ENCODE measurements at places on chromosomes 16 and 17. TPM values are rescaled to one million over a fixed set of nuclear protein-coding genes. Genes with fewer than 3 reads are reported as not detected.

DNA sequence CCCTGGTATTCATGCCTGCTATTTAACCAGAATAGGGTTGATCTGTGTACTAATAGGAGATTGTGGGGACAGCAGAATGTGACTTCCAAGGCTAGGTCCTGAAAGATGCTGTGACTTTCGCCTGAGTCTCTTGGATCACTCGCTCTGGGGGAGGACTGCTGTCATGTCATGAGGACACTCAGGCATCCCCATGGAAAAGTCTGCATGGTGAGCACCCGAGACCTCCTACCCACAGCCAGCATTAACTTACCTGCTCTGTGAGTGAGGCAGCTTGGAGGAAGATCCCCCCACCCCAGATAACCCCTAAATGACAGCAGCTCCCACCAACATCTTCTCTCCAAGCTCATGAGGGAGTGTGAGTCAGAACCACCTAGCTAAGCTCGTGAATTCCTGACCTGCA is 30.3 kb upstream of the C16orf78 start:
- no peak for DNase-seq

DNA sequence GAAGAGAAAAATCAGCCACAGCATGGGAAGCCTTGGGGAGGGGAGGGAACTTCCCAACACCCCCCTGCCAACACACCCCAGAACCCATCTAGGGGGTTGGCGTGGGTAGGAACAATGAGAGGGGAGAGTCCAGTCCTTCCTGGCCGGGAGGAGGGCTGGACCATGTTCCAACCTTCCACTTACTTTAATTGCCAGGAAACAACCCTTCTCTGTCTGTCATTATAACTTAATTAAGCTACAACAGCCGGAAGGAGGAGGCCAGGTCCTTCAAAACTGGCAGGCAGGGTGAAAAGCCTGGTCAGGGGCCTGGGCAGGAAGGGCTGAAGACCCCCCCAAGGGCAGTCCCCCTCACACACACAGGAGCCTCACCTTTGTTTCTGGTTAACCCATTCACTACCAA is 447.0 kb downstream of the SOX9 start:
- DNase-seq: no peak

- no peak for DNase-seq
Observed at GRCh38 chr16:27561216-27561615, 11.3 kb downstream of the KATNIP start.

DNA sequence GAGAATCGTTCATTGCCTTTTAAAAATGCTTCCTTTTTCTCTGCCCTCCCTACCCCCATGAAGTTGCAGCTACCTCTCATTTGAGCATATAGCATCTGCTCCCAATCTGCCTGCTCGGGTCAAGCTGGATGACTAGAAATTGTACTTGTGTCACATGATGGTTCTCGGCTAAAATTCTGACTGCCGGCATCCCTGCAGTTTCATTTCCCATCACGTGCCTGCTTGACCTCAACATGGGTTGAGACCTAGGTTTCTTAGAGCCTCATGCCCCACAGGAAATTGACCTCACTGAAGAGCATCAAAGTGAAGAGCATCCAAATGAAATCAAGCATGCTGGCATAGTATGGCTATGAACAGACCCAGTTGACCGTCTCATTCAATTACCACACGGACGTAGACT is 581.6 kb upstream of the PSMD7 start:
- no peak for DNase-seq

GRCh38 chr17:7613769-7614424 is 800 bp downstream of the FXR2 start:
- peak; percentile 55 for DNase-seq

DNA sequence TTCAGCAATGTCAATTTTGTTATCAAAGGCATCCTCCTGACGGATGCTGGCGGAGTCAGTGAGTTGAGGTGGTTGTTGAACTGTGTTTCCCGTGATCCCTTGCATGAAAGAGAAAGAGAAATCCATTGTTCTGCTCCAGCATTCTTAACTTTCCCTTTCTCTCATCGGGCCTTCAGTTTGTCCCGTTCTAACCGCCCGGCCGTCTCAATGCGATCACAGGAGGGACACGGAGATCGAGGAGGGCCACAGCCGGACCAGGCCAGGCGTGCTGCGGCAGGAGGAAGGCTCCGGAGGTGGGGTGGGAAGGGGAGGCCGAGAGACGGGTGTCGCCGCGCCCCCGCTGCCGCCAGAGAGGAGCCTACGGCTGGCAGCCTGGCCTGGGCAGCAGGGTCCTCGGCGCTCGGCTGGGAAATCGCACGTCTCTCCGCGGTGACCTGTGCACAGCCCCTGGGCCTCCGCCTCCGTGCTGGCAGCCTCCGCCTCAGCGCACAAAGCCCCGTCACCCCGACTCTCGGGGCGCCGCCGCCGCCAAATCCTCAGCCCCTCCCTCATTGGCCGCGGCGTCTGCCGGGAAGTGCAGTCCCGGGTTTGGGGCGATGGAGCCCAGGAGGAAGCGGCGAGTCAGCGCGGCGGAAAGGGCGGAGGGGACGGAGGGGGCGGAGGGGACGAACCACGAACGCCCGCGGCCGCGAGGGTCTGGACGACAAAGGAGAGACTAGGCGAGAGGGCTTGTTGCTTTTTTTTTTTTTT is 38.1 kb downstream of the SOST start:
- DNase-seq: peak; percentile 73

DNA sequence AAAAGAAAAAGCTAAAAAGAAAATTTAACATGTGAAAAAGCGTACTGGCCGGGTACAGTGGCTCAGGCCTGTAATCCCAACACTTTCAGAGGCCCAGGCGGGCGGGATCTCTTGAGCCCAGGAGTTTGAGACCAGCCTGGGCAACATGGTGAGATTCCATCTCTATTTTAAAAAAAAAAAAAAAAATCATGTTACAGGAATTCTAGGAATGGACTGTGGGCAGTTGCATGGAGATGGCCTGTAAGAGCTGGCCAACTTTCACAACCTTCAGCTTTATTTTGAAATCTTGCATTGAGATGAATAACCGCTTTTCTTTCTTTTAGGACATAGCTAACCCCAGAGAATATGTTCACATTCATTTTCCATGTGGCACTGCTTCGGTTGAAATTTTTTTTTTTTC is 8.2 kb upstream of the CIAO3 start:
- peak; percentile 42 for DNase-seq

DNA sequence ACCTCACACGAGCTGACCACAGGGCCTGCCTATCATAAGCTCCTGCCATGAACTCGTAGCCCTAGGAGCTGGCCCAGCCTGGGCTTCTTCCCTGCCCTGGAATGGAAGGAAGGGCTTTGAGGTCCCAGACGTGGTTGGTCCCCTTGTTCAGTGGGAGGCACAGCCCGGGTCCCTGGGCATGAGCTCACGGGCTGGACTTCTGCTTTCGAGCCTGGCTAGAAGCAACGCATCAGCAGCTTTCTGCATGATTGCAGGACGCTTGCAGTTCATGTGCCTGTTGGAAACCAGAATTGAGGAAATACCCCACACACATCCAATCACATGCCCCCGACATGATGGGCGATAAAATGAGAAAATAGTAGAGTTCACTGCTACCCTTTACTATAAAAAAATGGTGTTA is 293.3 kb downstream of the MAF start:
- DNase-seq: no peak

DNA sequence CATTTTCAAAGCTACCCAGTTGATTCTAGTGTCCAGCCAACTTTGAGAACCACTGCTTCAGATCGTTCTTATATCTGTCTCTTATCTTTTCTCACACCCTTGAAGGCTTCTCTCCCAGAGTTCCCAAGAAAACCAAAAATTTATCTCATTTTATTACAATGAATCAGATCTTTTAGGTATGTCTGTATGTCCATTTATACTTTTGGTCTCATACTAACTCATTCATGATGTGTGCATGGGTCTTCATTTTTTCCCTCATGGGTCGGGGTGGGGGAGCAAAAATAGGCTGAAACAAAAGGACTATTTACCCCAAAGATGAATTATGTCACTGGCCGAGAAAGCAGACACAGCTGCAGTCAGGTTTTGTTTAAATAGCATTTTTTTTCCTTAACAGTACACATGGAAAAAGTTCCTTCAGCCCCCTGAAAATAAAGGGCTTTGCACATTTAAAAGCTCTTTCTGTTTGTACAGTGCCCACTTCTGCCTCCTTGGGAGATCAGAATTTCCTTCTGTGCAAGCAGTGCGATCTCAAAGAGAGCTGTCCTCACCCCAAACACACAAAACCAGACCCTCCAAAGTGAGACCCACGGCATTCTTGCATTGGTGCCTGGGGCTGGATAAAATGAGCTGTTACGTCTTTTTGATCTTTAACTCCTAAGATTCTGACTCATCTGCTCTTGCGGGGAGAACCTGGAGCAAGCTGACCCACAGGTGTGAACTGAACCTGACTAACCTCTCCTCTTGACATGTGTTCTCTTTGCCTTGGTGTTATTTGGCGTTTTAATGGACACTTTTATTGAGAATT is 251.2 kb upstream of the ELAC2 start:
- DNase-seq: no peak

GRCh38 chr17:66803474-66803951 is 31.4 kb upstream of the CACNG5 start:
- DNase-seq: no peak

GRCh38 chr17:15031975-15032374 is 233.2 kb downstream of the PMP22 start:
- DNase-seq: no peak

GRCh38 chr17:74960570-74961342 is 11.8 kb downstream of the HID1 start:
- peak; percentile 47 for DNase-seq

The SYNGR3 gene
- 3.4 TPM for total RNA-seq

The CDH1 gene
- total RNA-seq: 0.05 TPM

The NME3 gene
- not detected for total RNA-seq

The GSE1 gene
- total RNA-seq: 11.7 TPM
